C1 segment of cervical spinal cord (tissue), 14 donors: ENCODE measurements at places on chromosomes 4 and X.

GRCh38 chrX:40468033-40468846 is 112.5 kb upstream of the ATP6AP2 start:
- DNase-seq: peak; percentile 53

DNA sequence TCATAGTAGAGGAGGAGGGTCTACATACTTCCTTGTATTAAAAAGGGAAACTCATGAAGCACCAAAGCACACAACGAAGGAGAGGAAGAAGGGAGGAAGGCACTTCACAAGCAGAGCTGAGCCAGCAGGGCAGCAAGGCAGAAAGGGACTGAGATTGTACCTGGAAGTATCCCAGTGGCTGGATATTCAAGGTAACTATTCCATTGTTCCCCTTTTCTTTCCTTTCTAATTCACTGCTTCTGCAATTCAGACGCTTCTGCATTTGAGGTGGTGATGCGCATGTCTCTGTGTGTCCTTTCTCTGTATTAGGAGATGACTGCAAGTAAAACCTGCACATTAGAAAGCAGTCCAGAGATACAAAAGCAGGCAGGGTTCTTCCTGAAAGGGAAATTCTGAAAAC is 54.9 kb downstream of the UBQLN2 start:
- DNase-seq: no peak

GRCh38 chr4:80266253-80266901 is at the start of gene FGF5:
FGF5 (plus strand) TSS chr4:80266664; CDS start chr4:80266825, 161 bp downstream.
- no peak for DNase-seq

- no peak for DNase-seq
These were observed 33.1 kb downstream of the FTHL17 start for GRCh38 chrX:31038575-31039326.

- DNase-seq: no peak
These were observed 93.7 kb upstream of the DHRSX start for GRCh38 chrX:2594491-2594890.

DNA sequence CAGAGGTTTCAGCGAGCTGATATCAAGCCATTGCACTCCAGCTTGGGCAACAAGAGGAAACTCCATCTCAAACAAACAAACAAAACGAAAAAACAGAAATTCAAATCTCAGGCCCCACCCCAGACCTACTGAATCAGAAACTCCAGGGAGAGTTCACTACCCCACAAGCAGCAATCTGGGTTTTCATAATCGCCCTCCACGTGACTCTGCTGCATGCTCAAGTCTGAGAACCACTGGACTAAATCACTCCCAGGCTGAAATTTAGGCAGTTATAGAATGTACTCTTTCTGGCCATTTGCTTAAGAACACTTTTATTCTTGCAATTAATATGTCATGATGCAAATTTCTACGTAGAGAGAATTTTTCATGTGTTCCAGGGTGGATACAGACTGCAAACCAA is 287.3 kb downstream of the USP46 start:
- DNase-seq: no peak

DNA sequence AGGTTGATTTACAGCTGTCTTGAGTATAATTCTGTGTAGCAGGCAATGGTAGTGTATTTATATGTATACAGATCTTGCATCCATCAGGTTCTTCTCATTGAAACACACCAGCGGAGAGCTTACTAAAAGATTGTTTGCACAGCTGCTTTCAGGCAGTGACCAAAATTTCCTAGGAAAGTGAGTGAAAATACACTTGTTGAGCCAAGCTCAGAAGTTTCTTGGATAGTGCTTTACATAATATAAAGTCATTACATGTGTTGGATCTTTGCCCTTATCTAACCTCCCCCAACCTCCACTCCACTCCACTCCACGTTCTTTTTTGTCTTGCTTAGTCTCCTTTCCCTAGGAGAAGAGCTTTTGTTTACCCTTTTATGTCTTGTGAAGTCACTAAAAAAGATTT is 34.1 kb downstream of the CNKSR2 start:
- no peak for DNase-seq

DNA sequence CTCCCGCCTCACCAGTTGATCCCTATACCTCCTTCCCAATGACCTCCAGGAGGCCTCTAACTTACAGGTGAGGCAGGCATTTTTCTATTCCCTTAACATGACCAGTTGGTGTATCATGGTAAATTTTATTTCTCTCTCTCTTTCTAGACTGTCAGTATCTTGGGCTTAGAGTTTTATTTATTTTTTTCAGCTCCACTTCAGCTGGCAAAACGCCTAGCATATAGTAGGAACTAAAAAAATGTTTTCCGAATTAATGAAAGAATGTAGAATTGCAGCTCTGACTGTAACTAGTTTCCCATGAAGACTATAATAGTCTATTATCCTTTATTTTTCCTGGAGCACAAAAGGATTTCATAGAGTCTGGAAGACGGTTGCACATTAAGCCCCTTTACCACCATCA is 84.8 kb downstream of the PDE5A start:
- DNase-seq: no peak

DNA sequence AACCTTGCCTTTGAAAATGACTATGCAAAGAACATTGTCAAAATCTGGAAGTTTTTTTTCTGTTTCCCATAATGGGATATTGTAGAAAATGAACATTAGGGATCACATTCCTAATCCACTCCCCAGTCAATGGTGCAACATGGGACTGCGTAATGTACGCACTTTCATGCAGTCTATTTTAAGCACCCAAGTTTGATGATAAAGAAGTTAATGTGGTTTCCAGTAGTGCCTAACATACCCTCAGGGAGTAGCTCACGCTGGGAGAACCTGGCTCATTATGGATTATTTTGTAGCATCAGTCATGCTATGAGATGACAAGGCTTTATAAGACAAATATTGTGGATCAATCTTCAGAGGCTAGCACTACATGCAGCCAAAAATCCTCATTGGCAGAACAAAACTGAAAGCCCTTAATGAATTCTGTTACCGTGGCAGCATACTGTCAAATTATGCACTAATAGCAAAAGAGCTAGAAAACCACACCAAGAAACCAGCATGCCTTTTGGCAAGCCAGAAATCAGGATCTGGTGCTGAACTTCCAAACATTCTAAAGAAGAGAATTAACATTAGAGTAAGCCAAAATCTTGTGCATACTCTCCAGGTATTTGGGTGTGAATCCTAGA is 1392.8 kb upstream of the TENM3 start:
- DNase-seq: no peak

GRCh38 chr4:106868381-106869035 is 167.6 kb downstream of the DKK2 start:
- no peak for DNase-seq

GRCh38 chr4:94548571-94548970 is 96.8 kb downstream of the PDLIM5 start:
- no peak for DNase-seq

GRCh38 chrX:12383196-12383595 is 244.9 kb downstream of the FRMPD4 start:
- DNase-seq: no peak

DNA sequence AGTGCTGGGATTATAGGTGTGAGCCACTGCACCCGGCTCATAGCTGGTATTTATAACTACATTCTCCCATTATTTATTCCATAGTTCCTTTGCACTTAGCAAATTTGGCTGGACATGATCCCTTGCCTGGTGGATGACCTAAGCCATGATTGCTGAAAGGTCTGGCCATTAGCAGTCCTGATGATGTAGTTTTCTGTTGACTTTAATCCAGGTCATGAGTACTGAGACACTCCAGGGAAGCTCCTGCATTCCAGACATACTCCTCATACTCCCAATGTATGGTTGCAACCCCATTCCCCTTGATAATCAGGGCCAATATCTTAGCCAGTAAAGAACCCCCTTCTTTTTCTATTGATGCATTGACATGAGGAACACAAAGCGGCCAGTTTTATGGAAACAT is 24.4 kb upstream of the MGST2 start:
- DNase-seq: no peak

DNA sequence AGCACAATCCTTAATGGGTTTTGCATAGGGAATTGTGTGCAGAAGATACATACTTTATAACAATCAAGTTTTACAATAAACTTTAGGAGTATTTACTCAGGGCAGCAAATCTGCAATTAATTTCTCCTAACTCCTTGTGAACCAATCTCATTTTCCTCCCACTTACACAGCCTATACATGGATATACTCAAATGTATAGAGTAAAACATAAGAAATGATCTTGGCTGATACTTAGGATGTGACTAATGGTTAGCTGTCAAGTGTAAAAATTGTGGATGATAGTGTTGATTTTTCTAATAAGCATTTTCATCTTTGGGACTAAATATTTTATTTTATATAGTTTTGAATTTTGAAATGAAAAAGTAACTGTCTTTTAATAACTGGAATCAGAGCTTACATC is 759.6 kb downstream of the GRID2 start:
- DNase-seq: no peak

DNA sequence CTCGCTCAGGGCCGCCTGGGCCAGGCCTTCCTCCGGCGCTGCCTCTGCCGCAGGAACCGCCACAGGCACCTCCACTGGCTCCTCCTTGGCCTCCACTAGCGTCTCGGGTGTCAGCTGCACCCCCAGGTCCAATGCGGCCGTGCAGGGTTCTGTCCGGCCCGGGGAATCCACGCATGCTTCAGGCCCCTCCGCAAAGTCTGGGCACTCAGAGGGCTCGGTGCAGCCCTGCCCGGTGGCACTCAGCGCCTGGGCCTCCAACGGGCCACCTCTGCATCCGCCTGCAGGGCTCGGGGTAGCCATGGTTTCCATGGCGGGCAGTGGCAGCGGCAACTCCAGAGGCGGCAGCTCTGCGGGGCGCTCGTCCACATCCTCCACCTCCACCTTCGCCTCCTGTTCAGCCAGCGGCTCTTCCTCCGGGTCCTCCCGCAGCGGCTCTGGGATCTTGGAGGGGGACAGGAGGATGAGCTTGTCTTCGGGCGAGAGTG is 74.9 kb upstream of the UCP1 start:
- no peak for DNase-seq

- DNase-seq: no peak
These were observed 35.8 kb downstream of the ATXN3L start for GRCh38 chrX:13283950-13284546.

GRCh38 chr4:61200916-61201526 is 895 bp downstream of the ADGRL3 start:
- DNase-seq: no peak

DNA sequence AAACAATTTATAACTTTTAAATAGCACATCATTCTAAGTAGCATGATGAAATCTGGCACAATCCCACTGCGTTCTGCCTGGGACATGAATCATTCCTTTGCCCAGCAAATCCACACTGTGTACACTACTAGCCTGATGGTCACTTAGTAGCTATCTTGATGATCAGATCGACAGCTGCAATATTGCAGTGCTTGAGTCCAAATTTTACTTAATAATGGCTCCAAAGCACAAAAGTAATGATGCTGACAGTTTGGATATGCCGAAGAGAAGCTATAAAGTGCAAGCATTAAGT is 86.6 kb upstream of the NPNT start:
- DNase-seq: no peak

DNA sequence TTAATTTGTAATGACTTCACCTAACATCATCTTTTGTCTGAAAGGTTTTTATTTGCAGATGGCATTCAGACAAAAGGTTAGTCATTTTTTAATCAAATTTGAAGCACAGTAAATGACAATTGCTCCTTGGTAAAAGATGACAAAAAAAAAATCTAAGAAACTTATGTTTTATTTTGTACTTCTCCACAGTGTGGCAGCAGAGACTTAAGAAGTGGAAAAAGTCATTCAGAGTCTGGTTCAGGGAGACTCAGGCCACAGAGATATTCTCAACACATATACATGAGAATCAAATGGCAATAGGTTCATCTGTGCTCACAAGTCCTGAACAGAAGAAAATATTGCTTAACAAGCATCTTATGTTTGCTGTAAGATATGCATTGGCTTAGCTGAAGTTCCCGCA is 436.2 kb downstream of the KCNIP4 start:
- no peak for DNase-seq

DNA sequence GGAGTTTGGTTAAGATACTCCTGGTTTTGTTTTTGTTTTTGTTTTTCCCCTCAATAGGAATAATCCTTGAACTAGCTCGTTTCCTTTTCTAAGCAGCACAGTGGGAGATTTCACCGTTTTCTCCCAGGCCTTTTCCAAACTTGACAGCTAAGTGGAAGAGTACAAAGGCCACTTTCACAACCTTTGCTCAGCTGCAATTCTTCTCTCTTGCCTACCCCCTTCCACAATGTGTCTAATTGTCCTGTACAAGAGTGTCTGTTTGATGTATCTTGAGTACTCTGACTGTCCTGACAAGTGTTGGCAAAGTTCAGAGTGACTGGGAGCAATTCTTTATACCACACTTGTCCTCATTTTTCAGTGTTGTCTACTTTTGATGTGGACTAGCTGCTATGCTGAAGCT is 674.3 kb upstream of the AMOT start:
- DNase-seq: no peak

DNA sequence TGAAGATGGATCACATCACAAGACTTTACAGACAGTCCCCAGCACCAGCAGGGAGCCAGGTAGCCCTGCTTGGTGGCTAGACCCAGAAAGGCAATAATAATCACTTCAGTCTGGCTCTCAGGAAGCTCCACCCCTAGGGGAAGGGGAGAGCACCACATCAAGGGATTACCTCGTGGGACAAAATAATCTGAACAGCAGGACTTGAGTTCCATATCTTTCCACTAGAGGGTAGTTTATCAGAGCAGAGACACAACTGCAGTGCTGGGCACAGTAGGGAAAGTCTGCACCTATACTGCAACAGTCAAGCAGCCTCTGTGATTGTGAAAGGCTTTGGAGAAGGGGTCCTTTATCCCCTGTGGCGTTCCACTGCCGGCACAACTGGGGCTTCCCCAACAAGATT is 547.0 kb upstream of the POU3F4 start:
- no peak for DNase-seq

- no peak for DNase-seq
These were observed 23.9 kb upstream of the APLN start for GRCh38 chrX:129678614-129679195.

- DNase-seq: no peak
These were observed 305.7 kb downstream of the ARHGAP24 start for GRCh38 chr4:85780664-85781063.

DNA sequence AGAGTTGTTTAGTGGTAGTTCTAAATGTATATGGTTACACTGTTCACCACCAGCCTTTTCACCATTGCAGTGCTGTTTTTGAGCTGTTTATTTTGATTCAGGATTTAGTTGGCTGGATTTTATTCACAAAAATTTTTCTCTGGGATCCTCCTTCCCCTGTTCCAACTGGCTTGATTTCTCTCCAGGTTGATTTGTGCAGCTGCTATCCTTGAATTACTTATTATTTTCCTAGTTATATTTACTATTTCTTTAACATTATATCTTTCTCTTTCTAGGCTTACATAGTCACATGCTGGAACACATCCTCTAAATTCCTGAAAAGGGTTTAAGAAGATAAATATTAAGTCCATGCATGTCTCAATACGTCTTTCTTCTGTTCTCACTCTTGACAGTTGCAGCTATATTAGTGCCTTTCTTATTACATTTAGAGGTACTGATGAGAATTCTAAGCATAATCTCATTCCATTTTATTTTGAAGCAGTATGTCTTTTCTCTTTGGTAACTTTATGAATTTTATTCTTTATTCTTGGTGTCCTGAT is 82.2 kb downstream of the SUPT20HL2 start:
- no peak for DNase-seq
